ENCODE measurements at places on chromosomes 1 and 21.

DNA sequence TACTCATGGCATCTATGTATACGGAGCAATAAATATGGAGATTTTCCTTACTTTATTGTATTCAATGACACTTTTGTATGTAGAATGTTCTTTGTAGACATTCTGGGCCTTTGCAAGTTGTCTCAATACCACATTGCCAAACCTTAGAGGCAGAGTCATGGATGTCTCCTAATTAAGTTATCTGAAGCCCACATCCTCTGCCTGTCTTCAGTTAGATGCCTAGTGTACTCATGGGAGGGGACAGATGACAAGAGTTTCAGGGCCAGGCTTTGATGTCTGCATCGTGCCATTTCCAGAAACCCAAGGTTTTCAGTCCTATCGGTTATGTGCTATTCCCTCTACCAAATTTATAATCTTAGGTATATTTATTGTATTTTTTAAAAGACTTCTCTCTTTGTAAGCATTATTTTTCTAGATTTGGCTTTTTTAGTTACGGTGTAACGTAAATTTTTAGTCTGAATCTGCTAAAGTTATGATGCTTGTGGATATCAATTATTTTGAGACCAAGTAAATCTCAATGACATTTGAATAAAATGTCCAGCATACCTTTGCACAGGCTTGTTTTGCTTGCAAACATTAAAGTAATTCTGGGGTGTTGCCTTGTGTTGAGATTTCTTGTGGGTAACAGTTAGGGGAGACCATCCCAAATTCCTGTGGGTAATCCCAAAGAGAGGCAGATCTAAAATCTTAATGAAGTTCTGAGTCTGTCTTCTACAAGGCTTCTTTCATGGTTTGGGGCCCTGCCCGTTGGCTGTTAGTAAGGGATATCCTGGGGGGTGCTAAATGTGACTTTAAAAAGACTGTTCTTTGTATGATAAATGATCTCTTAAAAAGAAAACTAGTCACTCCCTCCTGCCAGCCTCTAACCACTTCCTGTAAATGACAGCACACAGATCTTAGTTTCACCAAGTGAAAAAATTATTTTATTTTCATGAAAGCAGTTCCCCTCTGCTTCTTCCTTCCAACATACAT, 8.0 kb upstream of the MACF1 start:
- DNase-seq, result no peak

- DNase-seq, result no peak
Observed at GRCh38 chr1:208209286-208209685, 34.9 kb downstream of the PLXNA2 start.

DNA sequence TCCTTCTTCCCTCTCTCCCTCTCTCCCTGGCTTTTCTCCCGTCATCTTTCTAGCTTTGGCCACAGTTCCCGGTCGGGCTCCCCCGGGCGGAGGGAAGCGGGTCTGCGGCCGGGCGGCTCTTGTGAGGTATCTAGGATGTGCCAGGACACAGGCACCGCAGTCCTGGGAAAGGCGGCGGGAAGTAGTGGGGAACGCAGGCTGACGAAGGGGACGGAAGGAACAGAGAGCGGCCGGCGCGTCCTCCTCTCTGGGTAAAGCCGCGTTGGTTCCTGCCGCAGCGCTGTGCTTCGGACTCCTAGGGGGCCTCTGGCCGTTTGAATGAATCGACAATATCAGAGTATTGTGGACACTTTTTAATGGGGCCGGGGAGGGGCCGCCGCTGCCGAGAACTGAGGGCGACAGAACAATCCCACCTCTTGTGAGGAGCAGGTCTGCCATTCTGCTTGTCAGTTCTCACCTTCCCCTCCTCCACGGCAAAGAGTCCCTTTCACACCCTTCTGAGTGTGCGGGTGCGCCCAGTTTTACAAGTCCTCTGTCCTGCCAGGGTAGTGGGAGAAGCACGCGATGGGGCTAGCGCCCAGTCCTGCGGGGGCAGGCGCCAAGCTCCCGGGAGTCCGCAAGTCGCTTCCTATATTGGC, 1.2 kb upstream of the LHX9 start:
- no peak for DNase-seq

DNA sequence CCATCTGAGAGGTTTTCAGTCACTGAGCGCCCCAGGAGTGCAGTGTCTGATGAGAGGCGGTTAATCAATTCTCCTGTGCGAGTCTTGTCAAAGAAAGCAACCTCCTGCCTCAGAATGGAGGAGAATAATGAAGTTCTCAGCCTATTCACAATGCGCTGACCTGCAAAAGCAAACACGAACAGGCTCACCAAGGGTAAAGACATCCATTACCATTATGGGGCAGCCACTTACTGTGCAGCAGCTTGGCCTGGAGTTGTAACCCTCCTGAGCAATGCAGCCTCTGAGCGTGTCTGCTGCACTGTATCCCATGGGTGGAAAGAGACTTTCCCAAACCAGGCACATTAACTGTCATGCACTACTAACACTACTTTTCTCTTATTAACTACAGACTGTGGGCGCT, 11.0 kb downstream of the ABCB10 start:
- no peak for DNase-seq

- DNase-seq, result no peak
Observed at GRCh38 chr1:10754568-10755329, 41.7 kb downstream of the CASZ1 start.

DNA sequence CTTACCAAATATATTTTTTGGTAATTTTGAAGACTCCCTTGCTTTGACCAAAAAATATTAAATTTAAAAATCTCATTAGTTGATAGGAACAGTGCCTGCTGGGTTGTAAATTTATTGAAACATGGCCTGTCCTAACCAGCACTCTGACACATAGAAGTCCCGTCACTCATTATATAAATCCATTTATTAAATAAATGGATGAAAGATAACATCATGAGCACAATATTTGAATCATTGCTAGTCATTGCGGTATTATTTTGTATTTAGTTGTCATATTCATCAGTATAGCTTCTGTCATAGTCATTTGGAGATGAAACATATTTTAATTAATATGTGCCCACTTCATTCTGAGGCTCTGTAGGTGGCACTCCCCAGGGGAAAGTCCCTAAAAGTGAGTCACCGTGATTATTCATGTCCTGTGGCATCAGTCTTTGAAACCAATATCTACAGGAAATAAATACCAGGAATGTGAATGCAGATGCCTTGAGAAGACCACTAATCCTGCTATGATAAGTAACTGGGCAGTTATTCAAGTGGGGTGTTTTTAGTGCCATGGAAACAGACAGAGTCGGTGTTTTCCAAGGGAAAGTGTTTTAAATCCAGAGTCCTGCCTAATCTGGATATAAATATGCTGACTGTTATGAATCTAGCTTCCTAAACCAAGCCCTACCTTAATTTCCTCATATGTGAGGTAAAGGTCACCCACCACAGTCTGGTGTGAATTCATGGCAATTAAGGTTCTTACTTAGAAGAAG, 302.0 kb downstream of the DUSP10 start:
- DNase-seq, result no peak

DNA sequence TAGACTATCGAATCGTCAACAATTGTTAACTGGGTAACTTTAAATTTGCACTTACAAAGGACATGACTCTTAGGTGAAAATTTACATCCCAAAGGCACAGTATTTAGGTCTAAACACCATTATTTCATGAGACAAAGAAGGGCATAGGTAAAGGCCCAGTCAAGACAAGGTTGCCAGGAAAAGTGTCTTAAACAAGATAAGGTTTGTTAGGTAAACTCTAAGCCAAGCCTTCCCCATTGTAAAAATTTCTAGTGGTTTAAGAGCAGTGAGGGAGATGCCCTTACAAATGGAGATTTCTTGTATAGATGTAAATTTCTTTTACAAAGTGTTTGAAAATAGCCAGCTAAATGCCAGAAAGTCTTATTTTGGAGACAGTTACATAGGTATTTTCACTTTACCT, 36.9 kb upstream of the FNBP1L start:
- DNase-seq, result no peak

DNA sequence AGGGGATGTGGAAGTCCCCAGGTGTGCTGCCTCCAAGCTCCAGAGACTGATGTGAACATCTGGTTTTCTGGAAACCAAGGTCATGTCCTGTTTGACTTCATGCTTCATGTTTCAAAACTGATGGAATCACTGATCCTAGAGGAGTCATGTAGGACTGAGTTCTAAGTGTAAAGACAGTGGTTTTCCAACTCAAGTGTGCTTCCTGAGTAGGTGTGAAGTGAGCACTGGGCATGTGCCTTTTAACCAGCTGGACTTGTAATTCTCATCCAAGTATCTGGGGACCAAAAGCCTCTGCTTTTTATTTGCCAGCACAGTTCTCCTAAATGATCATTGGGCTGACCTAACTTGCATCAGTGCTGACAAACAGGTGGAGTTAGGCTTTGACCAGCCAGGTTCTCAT, 36.9 kb downstream of the ABCA4 start:
- no peak for DNase-seq

- DNase-seq, result no peak
Observed at GRCh38 chr1:32393832-32394140, 455 bp downstream of the BSDC1 start.

GRCh38 chr1:29607236-29607635, 370.9 kb downstream of the PTPRU start:
- no peak for DNase-seq

- no peak for DNase-seq
Observed at GRCh38 chr1:67544921-67545320, 114.7 kb upstream of the SERBP1 start.

GRCh38 chr1:212070720-212071302, 35.3 kb downstream of the DTL start:
- no peak for DNase-seq
